ENCODE measurements at places on chromosomes 12 and 14.

- no peak for DNase-seq
Observed at GRCh38 chr12:109997393-109997792, 1.2 kb upstream of the GIT2 start.

DNA sequence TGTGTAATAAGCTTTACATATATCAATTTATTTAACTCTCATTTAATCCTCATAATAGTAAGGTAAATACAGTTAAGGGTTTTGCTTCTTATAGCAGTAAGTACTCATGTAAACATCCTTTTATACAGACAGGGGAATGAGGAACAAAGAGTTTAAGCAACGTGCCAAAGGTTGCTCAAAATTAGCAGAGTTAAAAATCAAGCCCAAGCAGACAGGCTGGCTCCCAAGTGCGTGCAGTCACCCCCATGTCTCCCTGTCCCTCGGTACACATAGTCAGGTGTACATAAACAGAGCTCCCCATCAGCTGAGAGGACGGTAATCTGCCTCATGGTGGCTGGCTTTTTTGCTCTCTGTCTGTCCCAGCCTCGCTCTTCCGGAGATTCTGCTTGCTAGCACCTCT lies 126.4 kb downstream of the DERA start:
- DNase-seq = no peak

DNA sequence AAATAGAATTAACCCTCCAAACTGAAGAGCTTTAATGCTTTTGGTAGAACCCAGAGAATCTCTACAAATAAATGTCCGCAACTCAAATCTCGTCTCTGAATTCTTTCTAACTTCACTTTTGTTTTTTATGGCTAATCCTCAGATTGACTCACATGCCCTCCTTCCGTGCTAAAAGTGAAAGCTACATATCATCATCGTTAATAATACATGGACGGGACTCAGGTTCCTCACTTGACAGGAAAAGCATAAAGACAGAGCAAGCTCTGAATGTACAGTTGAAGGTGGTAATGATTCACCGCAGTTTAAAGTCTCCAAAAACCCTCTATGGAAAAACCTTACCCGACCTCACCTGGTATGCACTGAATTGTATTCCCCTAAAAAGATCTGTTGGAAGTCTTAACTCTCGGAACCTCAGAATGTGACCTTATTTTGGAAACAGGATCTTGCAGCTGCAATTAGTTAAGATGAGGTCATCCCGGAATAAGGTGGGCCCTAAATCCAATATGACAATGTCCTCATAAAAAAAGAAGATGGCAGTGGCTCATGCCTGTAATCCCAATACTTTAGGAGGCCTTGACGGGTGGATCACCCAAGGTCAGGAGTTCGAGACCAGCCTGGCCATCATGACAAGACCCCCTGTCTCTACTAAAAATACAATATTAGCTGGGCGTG lies 147.4 kb upstream of the FOXN3 start:
- DNase-seq = no peak

GRCh38 chr12:89490922-89491321 lies 33.7 kb downstream of the GALNT4 start:
- DNase-seq = no peak

DNA sequence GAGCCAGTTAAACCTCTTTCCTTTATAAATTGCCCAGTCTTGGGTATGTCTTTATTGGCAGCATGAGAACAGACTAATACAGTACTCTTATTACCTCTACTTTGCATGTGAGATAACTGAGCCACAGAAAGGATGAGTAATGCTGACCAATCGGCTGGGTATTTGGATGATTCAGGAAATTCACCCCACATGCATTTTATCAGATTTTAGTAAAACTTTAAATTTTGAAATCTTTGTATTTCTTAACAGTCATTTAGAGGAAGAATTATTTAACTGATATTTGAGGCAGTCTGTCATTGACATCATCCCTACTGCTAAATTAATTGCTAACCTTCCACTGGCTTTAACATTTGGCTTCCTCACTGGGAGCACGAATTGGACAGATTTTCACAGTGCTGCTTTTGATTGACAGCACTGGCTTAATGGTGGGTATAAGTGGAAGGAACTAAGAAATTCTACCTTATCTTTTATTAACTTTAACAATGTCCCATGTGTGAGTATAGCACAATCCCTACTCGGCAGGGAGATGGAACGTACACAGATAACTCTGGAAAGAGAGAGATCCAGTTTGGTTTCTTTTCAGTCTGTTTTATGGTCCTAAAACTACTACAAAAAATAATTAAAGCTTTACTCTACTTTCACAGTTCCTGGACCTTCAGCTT lies 261.0 kb downstream of the DACT1 start:
- DNase-seq = peak; percentile 91

- no peak for DNase-seq
Observed at GRCh38 chr12:132406493-132407450, 77.4 kb upstream of the GALNT9 start.

DNA sequence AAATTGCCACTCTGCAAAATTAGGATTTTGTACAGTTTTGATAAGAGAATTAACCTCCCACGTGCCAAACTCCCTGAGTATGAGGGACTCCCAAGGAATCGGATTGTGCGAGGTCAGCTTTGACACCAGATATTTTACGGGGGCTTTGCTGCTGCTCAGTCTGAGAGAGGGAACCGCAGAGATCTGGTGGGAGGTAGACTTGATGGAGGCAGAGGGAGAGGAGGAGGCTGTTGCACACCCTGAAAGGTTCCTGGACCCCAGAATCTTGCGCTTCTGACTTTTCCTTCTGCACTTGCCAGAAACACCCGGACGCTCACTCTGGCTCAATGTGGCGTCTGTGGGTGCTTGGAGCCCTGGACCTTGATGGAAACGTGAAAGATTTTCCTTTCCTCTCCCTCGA lies 83.9 kb downstream of the PAPOLA start:
- DNase-seq = no peak
